ENCODE measurements at places on chromosomes 6 and 20.

- no peak for DNase-seq
These were observed 126.2 kb downstream of the LINC00237 start for GRCh38 chr20:20979934-20980333.

DNA sequence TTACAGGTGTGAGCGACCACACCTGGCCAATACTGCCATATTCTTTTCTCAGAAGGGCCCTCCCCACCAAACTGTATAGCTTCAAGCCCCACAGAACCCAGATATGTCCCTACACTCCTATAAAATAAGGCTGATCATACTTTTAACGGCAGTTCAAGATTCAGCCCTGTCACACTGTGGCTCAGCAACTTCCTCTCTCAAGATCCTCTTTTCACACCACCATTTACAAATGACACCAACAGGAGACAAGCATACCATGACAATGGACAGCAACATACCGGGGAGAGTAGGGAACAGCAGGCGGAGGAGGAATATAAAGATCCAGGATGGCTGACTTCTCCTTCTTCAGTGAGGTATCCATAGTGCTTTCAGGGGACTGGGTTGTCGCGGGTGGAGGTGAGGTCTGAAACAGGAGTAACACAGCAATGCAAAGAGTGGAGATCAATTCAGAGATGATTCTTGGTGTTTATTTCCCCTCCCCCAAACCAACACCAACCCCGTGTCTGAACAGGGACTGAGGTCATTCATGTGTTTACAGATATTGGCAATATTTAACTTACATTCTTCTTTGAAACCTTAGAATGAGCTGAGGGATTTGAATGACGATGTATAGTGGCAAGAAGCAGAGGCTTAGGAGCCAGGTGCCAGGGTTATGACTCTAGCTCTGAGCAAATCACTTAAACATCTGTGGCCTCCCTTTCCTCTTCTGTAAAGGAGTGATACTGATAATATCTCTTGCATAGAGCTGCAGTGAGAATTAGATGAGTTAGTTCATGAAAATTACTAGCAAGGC lies 57.6 kb upstream of the IPCEF1 start:
- DNase-seq = no peak

DNA sequence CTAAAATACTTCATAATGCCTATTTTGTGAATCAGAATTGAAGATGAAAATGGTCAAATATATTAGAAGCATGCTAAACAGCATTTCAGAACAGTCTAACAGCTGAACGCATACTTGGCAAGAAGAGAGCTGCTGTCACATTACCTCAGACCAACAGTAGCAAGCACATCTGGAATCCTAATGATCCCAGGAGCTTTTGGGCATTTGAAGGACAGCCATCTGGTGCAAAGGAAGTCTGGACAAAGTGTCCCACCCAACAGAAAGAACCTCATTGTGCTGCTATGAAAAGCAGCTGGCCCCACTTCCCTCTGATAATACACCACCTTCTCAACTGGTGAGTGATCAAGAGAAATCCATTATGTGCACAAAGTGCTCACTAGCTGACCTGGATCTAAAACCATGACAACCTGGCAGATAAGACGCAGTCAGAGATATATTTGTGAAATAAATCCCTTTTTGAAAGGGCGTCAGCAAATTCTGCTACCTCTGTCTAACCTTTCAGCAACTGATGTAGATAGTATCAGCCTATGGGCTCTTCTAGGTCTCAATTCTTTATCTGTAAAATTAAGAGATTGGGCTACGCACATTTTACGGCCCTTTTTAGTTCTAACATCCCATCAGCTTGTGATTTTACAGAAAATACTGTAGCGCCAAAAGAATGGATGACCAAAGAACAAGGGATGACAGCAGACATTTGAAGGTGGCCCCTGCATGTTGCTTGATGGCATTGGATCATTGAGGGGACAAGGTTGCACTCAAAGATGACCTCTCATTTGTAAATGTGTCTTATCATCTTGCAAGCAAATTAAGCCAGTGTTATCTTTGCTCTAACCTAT lies 78.7 kb downstream of the SGK1 start:
- DNase-seq = peak; percentile 41

DNA sequence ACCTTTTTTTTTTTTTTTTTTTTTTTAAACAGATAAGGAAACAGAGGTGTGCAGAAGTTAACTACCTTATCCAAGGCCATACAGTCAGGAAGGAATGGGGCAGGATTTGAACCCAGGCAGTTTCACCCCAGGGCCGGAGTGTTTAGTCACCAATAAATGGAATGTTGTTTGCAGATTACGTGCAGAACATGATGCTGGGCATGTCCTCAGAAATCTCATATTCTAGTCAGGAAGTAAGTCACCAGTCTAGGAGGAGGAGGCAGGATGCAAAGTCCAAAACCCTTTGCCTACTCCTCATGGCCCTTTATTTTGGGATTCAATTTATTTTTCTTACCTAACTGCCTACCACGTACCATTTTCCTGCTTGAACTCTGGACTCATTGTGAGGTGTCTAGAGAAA lies 57.1 kb upstream of the LRRC1 start:
- DNase-seq = no peak

DNA sequence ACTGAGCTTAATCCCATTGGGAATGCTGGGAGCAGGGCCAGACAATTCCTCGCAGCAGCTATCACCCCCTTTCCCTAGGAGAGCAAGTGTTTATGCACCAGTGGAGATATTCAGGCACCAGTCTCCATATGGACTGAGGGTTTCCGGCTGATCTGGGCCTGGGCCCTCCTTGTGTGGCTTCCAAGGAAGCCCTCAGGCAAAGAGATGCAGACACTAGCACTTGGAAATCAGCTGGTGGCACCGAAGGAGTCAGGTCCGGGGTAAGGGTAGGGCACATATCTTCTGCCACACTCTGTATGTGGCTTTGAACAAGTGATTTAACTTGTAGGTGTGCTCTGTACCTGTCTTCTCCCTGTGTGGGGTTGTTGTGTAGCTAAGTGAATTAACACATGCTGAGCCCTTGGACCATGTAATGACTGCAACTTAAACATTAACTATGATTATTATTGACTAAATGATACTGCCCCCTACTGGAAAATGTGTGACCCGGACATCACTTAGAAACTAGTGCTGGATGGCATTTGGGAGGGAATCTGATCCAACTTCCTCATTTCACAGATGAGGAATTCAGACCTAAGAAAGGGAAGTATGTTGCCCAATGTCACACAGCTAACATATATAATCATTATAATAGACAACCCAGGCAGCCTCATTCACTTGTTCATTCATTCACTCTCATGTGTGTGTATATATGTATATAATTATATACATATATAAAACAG lies 19.3 kb upstream of the WFDC2 start:
- no peak for DNase-seq
